ENCODE measurements at places on chromosomes 16 and 17.
A peak's percentile ranks its signal among the peaks of the same experiment; 100 is the strongest.

DNA sequence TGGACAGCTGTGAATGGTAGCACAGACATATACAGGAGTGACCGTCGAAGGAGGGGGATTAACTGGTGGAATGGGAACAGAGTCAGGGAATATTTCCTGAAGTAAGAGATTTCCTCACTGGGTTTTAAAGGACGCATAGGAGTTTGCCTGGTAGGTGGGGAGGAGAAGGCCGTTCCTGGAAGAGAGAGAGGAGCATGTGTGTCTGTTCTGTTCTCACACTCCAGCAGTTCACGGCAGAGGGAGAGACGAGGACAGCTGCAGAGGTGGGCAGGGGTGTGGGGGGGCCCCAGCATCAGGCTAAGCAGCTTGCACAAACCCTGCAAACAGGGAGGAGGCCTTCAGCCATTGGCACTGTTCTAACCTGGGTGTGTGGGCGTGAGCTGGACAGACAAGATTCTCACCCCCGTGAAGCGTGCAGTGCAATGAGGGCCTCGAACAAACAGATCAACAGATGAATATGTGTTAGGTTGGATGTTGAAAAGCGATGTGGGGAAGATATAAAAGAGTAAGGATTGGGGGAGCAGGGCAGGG lies 85.3 kb upstream of the GSE1 start:
- no peak for DNase-seq

- no peak for DNase-seq
Measured at GRCh38 chr17:47840001-47840741, 902 bp downstream of the SCRN2 start.

DNA sequence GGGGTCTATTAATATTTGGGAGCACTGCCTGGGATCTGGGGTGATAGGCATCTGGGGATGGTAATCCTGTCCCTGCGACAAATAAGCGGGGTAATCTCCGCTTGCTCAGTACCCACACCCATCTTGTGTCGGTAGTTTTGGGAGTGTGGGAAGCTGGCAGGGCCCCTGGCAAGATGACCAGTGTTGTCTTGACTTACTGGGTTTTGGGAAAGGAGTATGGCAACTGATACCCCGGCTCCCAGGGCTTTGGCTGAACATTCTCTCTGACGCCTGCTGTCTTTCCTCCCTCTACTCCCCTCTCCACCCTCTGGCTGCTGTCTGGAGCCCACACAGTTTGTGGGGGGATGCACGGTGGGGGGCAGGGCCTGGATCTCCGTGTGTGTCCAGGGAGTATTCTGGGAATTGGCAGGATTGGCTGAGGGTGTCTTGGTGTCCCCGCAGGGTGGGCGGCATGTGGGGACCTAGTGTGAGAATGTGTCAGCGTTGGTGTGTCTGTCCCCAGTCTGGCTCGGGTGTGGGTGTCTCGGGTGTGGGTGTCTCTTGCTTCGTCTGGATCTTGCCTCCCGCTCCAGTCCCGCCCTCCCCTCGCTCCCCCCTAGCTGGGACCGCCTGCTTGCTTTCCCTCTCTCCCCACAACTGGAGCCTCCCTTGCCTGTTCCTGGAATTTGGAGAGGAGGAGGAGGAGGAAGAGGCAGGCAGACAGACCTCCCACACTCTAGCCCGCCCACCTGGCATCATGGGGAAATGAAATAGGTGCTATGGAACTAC lies 12.0 kb downstream of the RARA start:
- no peak for DNase-seq

DNA sequence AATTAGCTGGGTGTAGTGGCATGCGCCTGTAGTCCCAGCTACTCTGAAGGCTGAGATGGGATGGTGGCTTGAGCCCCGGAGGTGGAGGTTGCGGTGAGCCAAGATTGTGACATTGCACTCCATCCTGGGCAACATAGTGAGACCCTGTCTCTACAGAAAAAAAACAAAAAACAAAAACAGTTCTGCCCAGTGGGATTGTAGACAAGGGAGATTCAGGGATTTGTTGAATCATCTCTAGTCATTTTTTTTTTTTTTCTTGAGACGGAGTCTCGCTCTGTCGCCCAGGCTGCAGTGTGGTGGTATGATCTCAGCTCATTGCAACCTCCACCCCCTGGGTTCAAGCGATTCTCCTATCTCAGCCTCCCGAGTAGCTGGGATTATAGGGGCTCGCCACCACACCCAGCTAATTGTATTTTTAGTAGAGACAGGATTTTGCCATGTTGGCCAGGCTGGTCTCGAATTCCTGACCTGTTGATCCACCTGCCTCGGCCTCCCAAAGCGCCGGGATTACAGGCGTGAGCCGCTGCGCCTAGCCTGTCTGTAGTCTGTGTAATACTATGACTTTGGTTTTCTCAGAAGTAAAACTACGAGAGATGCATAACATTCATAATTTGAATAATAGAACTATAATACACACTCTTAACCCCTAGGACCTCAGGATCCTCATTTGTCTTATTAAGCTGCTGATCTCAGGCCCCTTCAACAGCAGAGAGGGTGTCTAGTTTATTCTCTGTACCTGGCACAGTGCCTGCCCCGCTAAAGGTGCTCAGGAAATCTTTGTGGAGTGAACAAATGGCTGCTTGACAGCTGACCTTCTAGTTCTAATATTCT lies 1.4 kb downstream of the TEN1 start:
- DNase-seq = no peak

DNA sequence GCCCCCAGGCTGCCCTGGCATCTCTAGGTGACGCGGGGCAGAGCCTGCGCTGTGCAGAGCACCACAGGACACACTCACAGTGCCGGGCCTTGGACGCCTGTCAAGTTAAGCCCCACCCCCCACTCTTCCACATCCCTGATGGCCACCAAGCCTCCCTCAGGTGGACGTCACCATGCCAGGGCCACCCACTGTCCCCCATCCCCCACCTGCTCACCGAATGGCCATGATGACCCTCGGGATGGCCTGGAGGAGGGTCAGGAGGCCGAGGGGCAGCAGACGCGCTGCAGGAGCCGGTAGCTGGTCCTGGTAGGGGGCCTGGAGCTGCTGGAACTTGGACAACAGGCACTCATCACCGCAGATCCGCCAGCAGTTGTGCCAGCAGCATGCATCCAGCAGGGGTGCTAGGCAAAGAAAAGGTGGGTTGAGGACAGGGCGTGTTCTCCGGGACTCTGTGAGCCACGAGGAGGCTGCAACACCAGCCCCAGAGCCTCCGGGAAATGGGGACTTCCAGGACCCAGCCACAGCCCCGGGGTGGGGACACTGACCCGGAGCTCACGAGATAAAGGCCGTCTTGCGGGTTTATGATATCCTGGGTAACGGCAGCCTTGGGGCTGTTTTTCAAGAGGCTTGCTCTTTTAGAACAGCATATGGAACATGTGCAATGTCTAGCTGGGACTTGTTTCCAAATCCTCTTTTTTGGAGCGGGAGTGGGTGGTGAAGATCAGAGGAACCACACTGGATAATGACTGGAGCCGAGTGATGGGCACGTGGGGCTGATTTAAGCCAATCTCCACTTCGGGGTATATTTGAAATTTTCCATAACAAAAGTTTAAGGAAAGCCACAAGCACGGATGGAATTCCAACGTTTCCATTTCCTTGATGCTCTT lies 11.4 kb downstream of the C16orf95 start:
- no peak for DNase-seq

DNA sequence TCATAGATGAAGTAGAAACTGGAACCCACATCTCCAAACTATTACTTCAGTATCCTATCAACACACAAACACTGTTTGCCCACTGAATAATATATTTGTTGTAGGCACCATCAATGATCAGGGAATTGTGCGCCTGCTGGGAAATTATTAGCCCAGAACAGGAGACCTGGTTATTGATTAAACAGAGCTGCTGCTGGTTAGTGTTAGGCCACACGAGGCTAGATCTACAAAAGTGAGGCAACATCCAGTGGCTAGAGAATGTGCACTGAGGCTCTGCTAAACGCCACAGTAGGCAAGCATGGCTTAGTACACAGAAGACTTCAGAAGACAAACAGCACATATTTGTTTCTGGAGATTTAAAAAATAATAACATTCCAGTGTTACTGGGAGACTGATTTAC lies 11.0 kb downstream of the ABHD15 start:
- DNase-seq = no peak

DNA sequence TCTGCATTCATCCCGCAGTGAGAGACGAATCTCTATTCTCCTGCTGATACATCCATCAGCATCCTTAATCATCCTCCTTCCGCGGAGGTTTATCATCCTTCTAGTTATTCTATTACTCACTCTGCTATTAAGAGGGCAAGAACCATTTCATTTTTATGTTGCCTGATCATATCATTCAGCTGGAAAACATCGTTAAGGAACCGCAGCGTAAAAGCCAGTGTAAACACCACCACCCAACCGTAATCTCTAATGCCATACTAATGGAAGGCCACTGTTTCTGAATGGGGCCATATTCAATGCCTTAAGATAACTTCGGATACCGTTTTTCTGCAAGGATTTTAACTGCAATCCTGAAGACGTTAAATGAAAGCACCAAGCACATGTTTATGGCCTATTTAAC lies 36.7 kb upstream of the ERCC4 start:
- DNase-seq = no peak

DNA sequence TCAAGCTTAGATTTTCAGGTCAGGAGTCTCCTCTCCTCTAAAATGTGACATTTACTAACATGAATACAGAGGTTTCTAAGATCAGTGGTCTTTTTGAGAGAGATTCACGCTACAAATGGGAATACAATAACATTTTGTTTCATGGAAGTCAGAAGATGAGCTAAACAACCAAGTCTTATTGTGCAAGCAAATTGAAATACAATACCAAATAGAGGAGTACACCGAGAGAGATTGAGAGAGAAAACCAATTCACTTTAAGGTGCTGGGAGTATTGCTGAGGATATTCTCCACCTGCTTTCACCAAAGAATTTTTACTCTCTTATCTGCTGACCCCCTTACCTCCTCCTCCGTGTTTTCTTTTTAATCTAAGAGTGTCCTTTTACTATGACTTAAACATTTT lies 11.5 kb downstream of the VEZF1 start:
- DNase-seq = no peak

DNA sequence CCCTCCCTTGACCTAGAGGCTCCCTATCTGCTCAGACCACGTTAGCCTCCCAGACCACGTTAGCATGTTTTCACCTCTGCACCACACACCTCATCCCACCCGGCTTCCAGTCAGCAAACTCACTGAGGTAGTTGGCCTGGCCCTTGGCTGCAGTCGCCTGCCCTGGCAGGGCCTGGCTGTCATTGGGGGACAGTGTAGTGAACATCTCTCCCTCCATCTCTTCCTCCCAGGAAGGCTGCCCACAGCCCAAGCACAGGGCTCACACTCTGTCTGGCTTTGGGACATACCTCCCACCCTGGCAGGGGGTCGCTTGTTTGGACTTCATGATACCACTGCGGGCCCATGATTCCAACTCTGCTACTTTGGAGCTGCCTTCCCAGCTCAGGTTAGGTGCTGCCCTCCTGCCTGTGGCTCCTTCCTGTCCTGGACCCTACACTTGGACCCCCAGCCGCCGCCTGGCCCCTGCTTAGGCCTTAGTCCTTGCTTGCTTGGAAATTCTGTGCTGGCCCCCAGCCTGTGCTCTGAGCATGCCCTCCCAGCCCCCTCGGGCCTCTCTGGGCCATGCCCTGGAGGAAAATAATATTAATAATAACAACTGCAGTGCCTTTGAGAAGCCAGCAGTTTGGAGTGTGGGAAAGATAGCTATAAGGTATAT lies 167.7 kb downstream of the COPRS start:
- DNase-seq = no peak

DNA sequence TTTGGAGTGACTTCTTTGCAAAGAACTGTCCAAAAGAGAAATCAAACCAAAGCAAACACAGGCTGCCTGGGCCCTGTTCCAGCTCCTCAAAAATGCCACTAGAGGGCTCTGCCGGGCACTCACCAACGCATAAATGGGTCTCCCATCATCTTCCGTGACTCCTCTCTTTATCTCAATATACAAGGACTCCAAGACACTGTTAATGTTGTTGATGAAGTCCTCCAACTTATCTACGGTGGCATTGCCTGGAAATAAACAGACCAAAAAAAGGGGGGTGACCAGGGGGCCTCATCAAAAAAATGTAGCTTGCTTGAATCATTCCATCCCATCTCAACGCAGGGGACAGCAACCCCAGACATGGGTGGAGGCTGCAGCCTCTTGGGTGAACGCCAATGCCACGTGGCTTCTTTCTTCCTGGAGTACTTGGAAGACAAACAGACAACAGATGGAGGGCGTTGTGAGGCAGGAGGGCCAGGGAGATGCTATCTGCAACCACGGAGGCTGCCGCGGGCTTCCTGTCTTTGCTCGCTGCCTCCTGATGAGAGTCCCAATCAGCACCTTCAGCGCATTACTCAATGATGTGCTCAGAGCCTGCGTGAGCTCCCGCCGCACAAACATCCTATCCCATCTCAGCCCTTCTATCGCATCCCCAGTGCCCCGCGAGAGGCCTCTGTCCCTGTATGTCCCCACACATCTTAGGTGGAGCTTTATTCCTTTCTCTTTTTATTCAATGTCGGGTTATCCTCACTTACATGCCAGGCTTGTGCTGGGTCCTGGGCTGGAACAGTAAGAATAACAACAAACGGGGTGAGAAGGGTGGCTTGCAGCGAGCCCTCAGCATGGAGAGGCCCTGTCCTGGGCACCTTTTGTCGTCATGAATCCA lies 32.0 kb downstream of the KDM8 start:
- peak; percentile 72 for DNase-seq

DNA sequence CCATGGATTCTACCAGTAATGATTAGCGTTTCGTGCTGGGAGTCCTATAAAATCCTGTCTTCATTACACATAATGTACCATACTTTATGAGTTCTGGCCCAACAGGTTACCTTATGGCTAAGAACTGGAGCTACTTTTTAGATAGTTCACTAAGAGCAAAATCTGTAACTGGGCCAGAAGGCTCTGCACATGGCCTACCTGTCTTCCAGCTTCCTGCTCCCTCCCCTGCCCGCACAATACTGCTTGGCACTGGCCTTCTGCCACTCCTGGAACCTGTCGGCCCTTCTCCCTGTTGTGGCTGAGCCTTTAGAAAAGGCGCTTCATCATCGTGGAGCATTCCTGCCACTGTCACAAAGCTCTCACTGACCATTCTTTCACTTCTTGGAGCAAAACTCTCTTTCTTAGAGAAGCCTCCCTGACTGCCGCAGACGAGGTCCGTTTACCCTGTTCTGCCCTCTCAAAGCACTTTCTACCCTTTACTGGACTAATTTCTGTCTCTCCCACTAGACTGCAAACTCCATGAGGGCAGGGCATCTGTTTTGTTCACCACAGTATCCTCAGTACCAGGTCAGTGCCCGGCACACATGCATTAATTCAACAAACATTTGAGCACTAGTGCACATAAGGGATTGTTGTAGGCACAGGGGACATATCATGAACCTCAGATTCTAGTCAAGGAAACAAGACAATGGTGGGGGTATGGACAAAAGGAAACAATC lies 116.5 kb downstream of the PARN start:
- DNase-seq = no peak

DNA sequence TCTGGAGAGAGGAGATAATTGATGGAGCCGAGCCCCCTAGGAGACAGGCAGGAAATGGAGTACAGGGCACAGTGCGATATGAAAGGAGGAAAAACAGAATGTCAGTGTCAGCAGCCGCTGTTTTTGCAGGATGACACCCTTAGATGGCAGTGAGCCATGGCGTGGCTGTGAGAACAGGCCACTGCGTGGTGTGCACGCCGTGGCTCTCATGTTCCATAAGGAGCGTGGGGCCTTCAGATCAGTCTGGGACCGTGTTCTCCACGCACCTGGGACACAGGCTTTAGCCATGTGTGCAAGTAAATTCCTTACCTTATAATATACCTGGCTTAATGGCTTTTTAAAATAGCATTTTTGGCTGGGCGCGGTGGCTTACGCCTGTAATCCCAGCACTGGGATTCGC lies 198.0 kb downstream of the KATNIP start:
- DNase-seq = no peak

Measured in stimulated activated CD8-positive, alpha-beta memory T cell treated with anti-CD3 and anti-CD28 coated beads, Interleukin-7, amount 100 ng/mL, for 1 hour (primary cell).